ENCODE measurements at places on chromosomes 7 and 10.

GRCh38 chr10:28254290-28254985 lies 48.4 kb downstream of the MPP7 start:
- no peak for DNase-seq

GRCh38 chr10:72087392-72087968 lies 871 bp downstream of the SPOCK2 start:
- no peak for DNase-seq

DNA sequence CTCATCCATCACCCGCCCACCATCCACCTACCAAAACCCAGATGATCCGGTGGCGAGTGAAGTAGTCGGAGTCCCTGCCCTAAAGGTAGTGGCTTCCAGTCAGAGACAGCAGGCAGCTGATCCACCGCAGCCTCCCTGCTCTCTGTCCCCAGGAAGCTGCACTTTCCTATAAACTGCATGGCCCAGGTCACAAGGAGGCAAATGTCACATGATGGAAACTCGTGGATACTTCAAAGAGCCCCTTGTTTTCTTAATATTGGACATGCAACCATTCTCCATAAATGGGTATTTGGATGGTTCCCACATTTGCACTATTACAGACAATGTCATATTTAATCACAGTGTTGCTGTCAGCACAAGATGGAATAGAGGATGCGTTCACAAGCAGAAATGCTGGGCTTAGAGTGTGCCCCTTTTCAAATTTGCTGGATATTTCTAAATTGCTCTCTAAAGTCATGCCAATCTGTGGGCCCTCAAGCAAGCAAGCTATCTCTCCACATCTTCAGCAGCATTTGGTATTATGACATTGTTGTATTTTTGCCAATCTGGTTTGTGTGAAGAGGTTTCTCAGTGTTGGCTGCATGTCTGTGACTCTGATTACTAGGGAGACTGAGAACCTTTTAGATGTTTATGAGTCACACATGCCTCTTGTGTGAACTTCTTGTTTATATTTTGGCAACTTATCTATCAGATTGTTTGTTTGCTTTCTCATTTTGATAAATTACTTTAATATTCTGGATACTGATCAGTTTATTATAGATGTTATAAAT lies 822.0 kb downstream of the TNS3 start:
- DNase-seq, result no peak

DNA sequence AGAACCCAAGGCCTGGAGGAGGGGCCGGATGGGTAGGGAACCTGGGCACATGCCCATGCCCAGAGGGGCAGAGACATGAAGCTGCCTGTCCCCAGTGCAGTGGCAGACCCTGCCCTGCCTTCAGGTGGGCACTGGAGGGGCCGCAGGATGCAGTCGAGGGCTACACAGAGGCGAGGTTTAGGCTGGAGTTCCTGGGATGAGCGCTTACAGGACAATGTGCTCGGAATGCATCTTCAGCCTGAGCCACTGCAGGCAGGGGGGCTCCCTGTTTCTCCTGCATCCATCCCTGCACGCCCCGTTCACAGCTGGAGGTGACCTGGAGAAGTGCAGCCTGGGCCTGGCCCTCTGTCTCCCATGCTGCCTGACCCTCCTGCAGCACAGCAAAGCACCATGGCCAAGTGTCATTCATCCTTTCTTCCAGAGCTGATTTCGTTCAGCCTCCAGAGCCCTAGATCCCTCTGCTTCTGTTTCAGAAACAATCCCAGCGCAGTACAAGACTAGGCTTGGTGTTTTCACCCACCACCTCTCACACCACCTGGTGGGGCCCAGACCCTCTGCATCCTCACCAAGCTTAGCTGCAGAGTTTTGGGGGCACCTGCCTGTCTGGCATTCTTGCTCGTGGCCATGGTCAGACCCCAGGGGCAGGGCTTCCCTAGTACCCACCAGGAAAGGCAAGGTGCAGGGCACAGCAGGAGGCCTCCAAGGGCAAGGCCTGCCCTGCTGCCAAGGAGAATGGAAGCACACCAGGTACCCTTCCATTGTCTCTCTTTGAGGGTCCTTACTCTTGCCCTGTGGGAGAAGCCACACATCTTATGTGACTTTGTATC lies 311.9 kb downstream of the TCERG1L start:
- no peak for DNase-seq

- no peak for DNase-seq
Measured at GRCh38 chr7:12716722-12717121, 29.3 kb downstream of the ARL4A start.

- no peak for DNase-seq
Measured at GRCh38 chr10:13074563-13075451, 25.2 kb upstream of the OPTN start.

GRCh38 chr10:113528876-113529275 lies 24.0 kb upstream of the HABP2 start:
- DNase-seq, result no peak

GRCh38 chr10:67550046-67550445 lies 145.9 kb downstream of the CTNNA3 start:
- DNase-seq, result no peak

GRCh38 chr10:35041502-35041879 lies 48.6 kb downstream of the CUL2 start:
- no peak for DNase-seq

GRCh38 chr10:73366381-73367298 lies 8.0 kb upstream of the CFAP70 start:
- DNase-seq, result no peak

Measured in NCI-H1417 treated with DMSO at 0.1 percent for 48 hours (cell line).